Esophagus squamous epithelium (tissue), 5 donors: ENCODE measurements at places on chromosomes 6 and 20. TPM values are rescaled to one million over a fixed set of nuclear protein-coding genes. Genes with fewer than 3 reads are reported as not detected.

The GLP1R gene
- total RNA-seq, result under 0.01 TPM

DNA sequence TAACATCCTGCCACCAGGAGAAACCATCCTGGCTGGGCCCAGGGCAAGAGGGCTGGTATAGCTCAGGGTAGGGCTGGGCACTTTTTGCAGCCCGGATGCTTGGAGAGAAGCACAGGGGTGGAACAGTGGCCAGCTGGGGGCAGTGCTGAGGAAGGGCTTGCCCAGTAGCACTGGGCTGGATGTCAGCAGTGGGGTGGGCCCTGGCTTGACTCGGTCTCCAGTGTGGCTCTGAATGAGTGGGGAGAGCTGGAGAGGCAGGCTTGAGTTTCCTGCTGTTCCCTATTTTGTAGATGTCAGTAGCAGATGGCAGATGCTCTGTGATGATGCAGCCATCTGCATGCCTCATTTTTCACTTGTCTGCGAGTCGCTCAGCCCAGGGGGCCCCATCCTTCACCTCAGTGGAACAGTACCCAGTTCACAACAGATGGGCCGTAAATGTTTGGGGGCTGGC is 56.3 kb upstream of the TULP1 start:
- H3K27me3 ChIP-seq, result no peaks in the 10 kb centered on the region
- H3K4me3 ChIP-seq, result no peak overlapping the region
- no peaks in the 10 kb centered on the region for H3K4me1 ChIP-seq
- H3K36me3 ChIP-seq, result peaks cover 8% of the 10 kb centered on the region

DNA sequence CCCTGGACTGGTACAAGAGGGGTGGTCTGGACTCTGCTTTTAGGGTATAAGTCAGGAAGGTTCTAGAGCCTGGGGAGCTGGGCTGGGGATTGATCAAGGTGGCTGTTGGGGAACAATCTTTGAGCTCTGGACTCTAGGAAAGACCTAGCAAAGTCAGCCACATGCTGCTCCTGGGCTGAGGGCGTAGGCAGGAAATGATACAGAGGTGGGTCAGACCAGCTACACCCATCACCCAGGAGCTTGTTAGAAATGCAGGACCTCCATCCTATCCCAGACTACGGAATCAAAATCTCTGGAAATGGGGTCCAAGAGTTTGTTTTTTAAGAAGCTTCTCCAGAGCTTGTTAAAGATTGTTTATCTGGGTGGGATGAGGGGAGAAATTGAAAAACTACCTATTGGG is 9.4 kb downstream of the ADTRP start:
- DNase-seq, result no peak
- no peaks in the 10 kb centered on the region for H3K36me3 ChIP-seq
- H3K4me1 ChIP-seq, result peaks cover 47% of the 10 kb centered on the region
- H3K4me3 ChIP-seq, result no peak overlapping the region
- peak overlapping the region; percentile 92 for H3K27ac ChIP-seq
- no peaks in the 10 kb centered on the region for H3K27me3 ChIP-seq

DNA sequence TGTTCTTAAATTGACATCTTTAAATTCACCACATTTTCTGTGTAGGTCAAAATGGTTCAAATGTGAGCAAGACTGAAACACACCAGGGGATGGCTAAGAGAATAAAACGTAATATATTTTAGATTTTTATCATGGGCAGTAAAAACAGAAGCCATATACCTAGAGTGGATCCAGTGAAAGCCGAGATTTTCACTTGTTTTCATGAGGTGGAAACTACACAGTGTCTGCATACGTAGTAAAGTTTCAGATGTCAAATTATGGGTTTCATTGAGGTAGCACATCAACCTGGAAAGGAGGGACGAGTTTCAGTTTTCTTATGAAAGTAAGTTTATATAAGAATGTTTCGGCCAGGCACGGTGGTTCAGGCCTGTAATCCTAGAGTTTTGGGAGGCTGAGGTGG is 25.9 kb downstream of the METTL24 start:
- no peak overlapping the region for H3K4me3 ChIP-seq
- H3K27me3 ChIP-seq, result no peaks in the 10 kb centered on the region
- DNase-seq, result no peak
- no peak overlapping the region for H3K27ac ChIP-seq

DNA sequence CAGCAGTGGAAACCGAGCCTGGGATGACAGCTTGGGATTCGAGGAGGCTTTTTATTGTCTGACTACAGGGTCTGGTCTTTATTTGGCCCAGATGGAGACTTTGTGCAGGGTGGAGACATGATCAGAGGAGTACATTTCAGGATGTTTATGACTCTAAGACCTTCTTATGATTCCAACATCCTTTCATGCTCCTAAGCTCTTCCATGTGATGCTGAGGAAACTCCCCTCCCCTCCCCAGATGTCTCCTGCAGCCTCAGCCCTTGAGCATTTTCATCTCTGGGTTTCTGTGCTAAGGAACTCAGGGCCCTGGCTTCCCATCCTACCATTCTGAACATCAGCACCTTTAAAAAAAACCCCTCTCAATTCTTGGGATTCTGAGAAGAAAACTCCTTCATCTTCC is 186.6 kb downstream of the SOX4 start:
- no peak overlapping the region for H3K4me3 ChIP-seq
- no peak for DNase-seq
- H3K27me3 ChIP-seq, result no peaks in the 10 kb centered on the region

DNA sequence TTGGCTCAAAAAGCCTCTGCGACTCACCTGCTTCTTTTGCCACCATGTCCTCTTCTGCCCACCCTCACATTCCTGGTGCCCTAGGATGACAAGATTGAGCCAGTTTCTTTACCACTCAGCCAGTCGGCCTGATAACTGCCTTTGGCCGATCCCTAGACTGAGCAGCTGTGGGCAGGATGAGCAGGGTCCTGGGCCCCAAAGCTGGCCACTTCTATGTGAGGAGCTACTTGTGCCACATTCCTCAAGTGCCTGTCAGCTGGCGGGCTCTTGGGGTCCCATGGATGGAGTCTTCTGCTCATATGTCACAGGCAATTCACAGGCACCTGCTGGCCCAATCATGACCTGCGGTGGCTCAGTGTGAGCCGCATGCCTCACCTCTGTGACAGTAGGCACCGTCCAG is 16.5 kb downstream of the DYNLRB1 start:
- DNase-seq, result no peak
- no peak overlapping the region for H3K4me3 ChIP-seq
- peaks cover 99% of the 10 kb centered on the region for H3K36me3 ChIP-seq
- H3K27me3 ChIP-seq, result no peaks in the 10 kb centered on the region
- no peak overlapping the region for H3K27ac ChIP-seq

The KATNA1 gene
- total RNA-seq, result 11.7 TPM

The KHDC1 gene
- total RNA-seq, result 1.6 TPM

- H3K4me1 ChIP-seq, result peaks cover 37% of the 10 kb centered on the region
- no peaks in the 10 kb centered on the region for H3K36me3 ChIP-seq
- no peak overlapping the region for H3K27ac ChIP-seq
- no peak for DNase-seq
- H3K27me3 ChIP-seq, result no peaks in the 10 kb centered on the region
These were observed 145.5 kb upstream of the TOP1 start for GRCh38 chr20:40883097-40883496.

GRCh38 chr6:45365036-45365435 is 12.7 kb downstream of the SUPT3H start:
- H3K4me3 ChIP-seq, result no peak overlapping the region
- no peaks in the 10 kb centered on the region for H3K27me3 ChIP-seq
- H3K4me1 ChIP-seq, result no peaks in the 10 kb centered on the region
- H3K27ac ChIP-seq, result no peak overlapping the region

DNA sequence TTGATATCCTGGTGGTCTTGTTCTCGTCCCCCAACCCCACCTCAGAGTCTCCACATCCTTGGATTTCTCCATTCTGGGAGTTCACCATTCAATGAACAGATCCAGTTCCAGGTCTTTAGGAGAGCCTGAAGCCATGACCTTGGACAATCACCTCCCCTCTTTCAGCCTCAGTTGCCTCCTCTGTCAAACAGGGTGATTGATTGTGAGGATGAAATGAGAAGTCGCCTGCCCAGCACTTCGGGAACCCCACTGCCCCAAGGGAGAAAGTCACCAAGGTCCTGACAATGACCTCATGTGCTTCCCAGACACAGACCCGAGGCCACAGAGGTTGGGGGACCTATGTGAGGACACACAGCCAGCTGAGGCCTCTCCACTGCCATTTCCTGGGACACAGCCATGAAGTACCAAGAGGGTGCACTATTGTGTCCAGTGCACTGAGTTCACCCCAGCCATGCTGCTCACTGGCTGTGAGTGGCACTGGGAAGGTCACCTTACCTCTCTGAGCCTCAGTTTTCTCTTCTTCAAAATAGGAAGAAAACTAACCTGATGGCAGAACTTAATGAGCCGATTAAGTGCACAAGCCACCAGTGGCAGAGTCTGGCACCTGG is 61.7 kb downstream of the SNAI1 start:
- no peak overlapping the region for H3K4me3 ChIP-seq
- H3K36me3 ChIP-seq, result no peaks in the 10 kb centered on the region
- H3K4me1 ChIP-seq, result peaks cover 5% of the 10 kb centered on the region
- no peak overlapping the region for H3K27ac ChIP-seq

GRCh38 chr6:124524491-124525200 is 437.6 kb upstream of the RNF217 start:
- DNase-seq, result no peak
- no peaks in the 10 kb centered on the region for H3K27me3 ChIP-seq
- no peaks in the 10 kb centered on the region for H3K36me3 ChIP-seq
- H3K27ac ChIP-seq, result no peak overlapping the region

The DEF6 gene
- 24.4 TPM for total RNA-seq

GRCh38 chr20:9286501-9287461 is 217.9 kb downstream of the PLCB4 start:
- H3K36me3 ChIP-seq, result no peaks in the 10 kb centered on the region
- H3K27ac ChIP-seq, result no peak overlapping the region
- H3K4me1 ChIP-seq, result no peaks in the 10 kb centered on the region
- H3K4me3 ChIP-seq, result no peak overlapping the region
- no peaks in the 10 kb centered on the region for H3K27me3 ChIP-seq

DNA sequence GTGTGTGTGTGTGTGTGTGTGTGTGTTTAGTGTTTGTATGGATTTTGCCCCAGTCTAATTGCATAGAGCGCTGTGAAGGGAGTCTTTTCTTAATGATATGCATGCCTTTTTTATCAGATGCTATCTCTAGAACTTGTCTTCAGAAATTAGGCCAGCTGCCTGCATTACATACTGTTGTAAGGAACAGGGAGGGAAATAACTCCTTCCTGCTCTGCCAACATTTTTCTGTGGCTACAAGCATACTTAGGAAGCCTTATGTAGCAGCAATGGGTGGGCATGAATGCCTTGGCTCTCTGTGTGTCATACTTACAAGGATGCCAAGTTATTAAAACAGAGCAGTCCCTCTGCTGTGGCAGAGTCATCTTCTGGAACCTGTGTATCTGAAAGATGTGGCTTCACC is 8.0 kb upstream of the COL21A1 start:
- H3K27me3 ChIP-seq, result no peaks in the 10 kb centered on the region
- DNase-seq, result no peak
- H3K36me3 ChIP-seq, result no peaks in the 10 kb centered on the region
- no peak overlapping the region for H3K4me3 ChIP-seq
- H3K4me1 ChIP-seq, result no peaks in the 10 kb centered on the region
- H3K27ac ChIP-seq, result no peak overlapping the region

GRCh38 chr6:89051676-89052075 is 28.9 kb upstream of the PNRC1 start:
- H3K27ac ChIP-seq, result no peak overlapping the region
- peaks cover 6% of the 10 kb centered on the region for H3K4me1 ChIP-seq
- no peak for DNase-seq
- no peaks in the 10 kb centered on the region for H3K27me3 ChIP-seq
- H3K4me3 ChIP-seq, result no peak overlapping the region

The DCBLD1 gene
- 9.8 TPM for total RNA-seq

DNA sequence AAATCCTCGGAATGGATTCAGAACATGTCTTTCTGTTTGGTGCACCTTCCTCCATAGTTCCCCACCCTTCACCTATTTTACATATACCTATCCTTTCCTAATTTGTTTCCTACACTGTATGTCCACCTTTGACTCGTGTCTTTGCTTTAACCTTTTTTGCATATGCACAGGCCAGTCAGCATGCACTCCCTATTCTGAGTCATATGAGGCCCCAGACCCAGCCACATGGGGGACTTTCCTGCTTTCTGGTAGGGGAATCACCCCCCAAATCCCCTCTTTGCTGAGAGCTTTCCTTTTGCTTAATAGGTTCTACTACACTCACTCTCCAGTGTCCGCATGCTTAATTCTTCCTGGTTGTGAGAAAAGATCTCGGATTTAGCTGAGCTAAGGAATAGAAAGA is 393.8 kb upstream of the IMPG1 start:
- H3K36me3 ChIP-seq, result no peaks in the 10 kb centered on the region
- no peak overlapping the region for H3K27ac ChIP-seq
- no peaks in the 10 kb centered on the region for H3K4me1 ChIP-seq
- DNase-seq, result no peak
- H3K4me3 ChIP-seq, result no peak overlapping the region

- H3K27ac ChIP-seq, result no peak overlapping the region
- peaks cover 8% of the 10 kb centered on the region for H3K4me1 ChIP-seq
- no peaks in the 10 kb centered on the region for H3K36me3 ChIP-seq
- H3K4me3 ChIP-seq, result no peak overlapping the region
- peaks cover 27% of the 10 kb centered on the region for H3K27me3 ChIP-seq
- no peak for DNase-seq
These were observed 26.2 kb downstream of the CTCFL start for GRCh38 chr20:57498425-57499400.

GRCh38 chr20:54025251-54025771 is 45.1 kb downstream of the BCAS1 start:
- H3K27me3 ChIP-seq, result no peaks in the 10 kb centered on the region
- no peak overlapping the region for H3K4me3 ChIP-seq
- H3K27ac ChIP-seq, result no peak overlapping the region
- no peak for DNase-seq
- no peaks in the 10 kb centered on the region for H3K4me1 ChIP-seq
- H3K36me3 ChIP-seq, result no peaks in the 10 kb centered on the region

DNA sequence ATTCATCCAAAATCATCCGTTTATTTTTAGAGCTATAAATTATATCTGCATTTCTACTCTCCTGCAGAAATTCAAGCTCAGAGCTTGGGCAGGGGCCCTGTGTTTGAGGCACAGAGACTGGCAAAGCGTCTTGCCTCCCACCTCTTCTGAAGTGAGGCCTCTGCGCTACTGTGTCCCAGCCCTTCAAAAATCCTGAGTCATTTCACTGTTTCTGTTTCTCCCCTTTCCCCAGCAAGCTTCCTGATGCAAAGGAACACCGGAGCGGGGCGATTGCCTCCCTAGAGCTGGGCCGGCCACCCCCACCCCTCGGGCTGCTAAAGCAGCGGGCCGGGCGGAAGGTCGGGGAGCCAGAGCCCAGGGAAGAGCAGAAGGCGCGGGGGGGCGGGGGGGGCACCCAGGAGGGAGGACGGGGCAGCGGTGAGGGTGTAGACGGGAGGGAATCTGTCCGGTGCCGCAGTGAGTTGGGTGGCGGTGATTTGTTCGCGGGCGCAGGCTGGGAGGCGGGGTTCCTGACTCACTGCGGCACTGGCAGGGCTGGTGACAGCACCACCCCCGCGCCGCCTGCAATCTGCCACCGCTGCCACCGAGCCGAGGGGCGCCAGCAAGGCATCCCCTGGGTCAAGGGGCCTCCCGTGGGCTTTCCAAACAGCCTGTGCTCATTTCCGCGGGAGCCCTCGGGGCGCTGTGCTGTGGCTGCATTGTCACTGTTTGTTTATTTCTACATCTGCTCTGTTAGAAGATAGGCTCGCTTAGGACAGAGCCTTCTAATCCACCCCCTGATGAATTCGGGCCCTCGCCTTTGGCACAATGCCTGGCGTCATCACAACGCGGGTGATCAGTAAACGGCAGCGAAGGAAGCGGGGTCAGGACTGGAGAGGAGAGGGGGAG is 46.5 kb upstream of the SNAP25 start:
- H3K27ac ChIP-seq, result no peak overlapping the region
- peaks cover 2% of the 10 kb centered on the region for H3K4me1 ChIP-seq
- no peaks in the 10 kb centered on the region for H3K27me3 ChIP-seq
- H3K36me3 ChIP-seq, result no peaks in the 10 kb centered on the region
- peak overlapping the region; percentile 19 for H3K4me3 ChIP-seq
- no peak for DNase-seq

GRCh38 chr6:112332274-112332673 is 14.9 kb upstream of the RFPL4B start:
- no peak overlapping the region for H3K27ac ChIP-seq
- H3K36me3 ChIP-seq, result no peaks in the 10 kb centered on the region
- no peaks in the 10 kb centered on the region for H3K27me3 ChIP-seq
- H3K4me1 ChIP-seq, result peaks cover 16% of the 10 kb centered on the region
